GF-D8 (cell line): ENCODE measurements at places on chromosomes 2 and 18.

DNA sequence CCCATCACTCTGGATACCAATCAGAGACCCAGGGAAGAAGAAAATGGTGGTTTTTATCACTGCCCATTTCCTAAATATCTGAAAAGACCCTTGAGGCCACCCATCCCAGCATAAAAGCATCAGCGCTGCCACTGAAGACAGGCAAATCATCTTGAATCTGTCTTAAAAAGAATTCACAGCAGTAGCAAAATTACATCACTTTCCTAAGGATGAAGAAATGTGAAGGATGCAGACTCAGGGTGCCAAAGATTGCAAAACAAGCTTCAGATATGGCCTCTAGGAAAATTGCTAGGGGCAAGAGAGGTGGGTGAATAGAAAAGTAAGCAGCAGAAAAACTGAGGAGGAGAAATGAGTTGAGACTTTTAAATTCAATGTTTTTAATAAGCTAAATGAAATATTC lies 70.0 kb downstream of the SLC25A12 start:
- peak; percentile 50 for DNase-seq

DNA sequence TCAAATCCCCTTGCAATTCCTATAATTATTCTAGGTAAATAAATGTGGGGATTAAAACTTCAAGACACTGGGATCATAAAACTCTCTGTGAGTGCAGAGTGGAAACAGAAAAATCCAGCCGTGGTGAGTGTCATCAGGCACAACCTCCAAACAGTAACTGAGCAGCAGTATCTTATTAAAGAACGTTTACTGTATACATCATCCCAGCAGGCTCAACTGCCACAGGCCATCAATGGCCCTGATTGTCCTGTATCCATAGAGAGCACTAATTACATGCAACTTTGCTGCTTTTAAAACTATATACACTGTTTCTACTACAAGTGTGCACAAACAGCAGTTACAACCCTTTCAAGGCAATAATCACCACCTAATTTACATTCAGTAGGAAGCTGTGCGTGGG lies 23.9 kb downstream of the GAREM1 start:
- no peak for DNase-seq

GRCh38 chr2:158501301-158501700 lies 44.5 kb downstream of the PKP4 start:
- DNase-seq = no peak

GRCh38 chr2:31523871-31524492 lies 56.8 kb downstream of the SRD5A2 start:
- no peak for DNase-seq

DNA sequence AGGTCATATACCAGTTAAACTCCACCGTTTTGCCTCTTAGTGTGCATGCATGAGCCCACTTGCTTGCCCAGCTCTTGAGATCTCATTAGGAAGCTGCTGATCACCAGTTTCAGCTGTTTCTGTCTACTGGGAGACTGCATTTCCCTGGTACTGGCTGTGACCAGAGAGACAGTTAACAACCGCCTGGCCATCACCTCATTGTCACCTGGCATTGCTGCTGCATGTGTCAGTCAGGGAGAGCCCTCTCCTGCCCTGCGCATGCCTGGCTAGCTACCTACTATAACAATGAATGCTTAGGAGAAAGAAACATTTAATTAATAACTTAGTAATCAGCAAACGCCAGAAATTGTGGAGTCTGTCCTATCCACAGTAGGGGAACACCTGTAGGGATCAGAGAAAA lies 265.8 kb upstream of the CYRIA start:
- no peak for DNase-seq

- DNase-seq = no peak
Measured at GRCh38 chr2:239261356-239261755, 139.5 kb downstream of the HDAC4 start.

DNA sequence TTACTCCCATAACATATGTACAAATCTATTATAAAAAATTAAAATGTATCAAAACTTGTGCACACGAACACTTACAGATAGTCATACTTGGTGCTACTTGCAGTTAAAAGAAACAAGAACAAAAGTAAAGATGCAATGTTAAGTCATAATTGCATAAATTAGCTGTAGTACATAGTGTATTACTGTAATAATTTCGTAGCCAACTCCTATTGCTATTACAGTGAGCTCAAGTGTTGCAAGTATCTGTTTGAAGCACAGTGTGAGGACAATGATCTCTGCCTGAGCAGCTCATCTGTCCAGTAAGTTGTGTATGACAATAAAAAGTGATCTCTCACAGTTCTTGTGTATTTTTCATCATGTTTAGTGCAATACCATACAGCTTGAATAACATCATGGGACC lies 7.5 kb upstream of the SERPINB13 start:
- DNase-seq = no peak

GRCh38 chr2:44974064-44974715 lies 32.7 kb downstream of the SIX3 start:
- DNase-seq = peak; percentile 11

GRCh38 chr18:23765931-23766330 lies 76.7 kb downstream of the LAMA3 start:
- DNase-seq = no peak

DNA sequence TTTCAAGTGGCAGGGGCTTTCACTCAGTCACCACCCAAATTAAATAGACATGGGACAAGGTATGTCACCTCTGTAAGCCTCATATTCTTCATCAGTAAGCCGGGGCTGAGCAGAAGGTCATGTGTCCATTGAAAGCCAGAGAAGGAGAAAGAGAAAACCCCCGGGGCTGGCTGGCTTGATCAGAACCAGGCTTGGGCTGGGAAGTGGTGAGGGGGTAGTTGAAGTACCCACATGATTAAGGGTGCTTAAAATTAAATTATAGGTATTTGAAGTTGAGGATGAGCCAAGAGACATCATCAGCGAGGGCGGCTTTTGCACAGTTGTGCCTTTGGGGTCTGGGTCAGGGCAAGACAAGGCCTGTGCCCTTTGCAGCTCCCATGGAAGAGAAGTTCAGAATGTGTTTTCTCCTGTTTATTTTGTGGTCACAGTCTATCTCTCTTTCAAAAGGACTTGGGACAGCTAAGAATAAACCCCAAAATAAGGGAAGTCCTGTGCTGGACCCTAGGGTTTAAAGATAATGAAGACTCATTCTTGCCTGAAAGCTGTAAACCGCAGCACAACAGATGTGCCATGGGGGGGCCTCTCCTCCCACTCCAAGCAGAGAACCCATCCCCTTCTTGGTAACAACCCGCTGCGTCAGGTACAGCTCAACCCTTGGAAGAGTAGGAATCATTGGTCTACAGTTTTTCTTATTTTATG lies 10.7 kb downstream of the DBI start:
- peak; percentile 83 for DNase-seq

- DNase-seq = no peak
Measured at GRCh38 chr2:220473611-220474010, 846.2 kb downstream of the SLC4A3 start.

GRCh38 chr2:6780765-6781274 lies 84.9 kb downstream of the CMPK2 start:
- no peak for DNase-seq

- no peak for DNase-seq
Measured at GRCh38 chr2:235495373-235496238, 1.8 kb downstream of the AGAP1 start.

- no peak for DNase-seq
Measured at GRCh38 chr2:168286535-168286934, 39.1 kb upstream of the STK39 start.

- DNase-seq = no peak
Measured at GRCh38 chr2:71512386-71512785, 59.0 kb downstream of the DYSF start.

DNA sequence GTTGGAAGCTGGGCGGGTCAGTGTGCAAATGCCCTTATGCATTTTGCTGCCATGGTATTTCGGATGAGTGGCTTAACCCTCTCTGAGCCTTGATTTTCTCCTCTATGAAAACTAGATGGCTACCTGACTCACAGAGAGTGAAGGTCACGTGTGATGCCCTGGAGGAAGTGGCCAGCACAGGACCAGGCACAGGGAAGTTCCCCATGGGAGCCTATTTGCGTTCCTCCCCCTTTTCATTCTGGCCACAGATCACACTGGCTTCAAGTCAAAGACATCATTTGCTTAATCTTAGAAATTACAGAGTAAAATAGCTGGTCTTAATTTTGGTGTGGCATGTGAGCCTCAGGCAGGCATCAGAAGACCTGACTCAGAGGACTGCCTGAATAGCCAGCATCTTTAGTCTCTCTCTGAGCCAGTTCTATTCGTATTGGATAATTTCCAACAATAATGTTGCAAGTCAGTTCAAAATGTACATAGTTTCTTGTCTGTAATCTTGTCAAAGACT lies 57.6 kb upstream of the CD302 start:
- DNase-seq = no peak

- DNase-seq = no peak
Measured at GRCh38 chr2:82994151-82994550, 1464.9 kb downstream of the SUCLG1 start.

DNA sequence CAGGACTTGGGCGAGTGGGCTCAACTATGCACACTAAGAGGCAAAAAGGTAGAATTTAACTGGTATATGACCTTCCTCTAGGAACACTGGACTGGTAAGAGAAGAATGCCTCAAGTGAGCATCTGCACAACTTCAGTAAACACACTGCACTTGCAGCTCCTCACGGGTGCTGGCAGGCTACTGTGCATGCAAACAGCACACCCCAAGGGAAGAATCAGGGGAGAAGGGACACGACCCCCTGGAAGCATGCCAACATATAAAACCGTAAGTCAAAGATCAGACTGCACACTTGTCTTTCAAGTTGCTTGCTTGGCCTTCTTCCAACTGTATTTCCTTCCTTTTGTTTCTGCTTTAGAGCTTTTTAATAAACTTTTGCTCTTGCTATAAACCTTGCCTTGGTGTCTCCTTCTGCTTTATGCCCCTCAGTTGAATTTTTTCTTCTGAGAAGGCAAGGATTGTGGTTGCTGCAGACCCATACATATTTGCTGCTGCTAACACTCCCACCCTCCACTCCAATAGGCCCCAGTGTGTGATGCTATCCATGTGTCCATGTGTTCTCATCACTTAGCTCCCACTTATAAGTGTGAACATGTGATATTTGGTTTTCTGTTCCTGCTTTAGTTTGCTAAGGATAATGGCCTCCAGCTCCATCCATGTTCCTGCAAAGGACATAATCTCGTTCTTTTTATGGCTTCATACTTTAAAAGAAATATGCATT lies 263.7 kb upstream of the SPOPL start:
- no peak for DNase-seq

GRCh38 chr18:42765302-42765701 lies 350.2 kb downstream of the RIT2 start:
- no peak for DNase-seq

DNA sequence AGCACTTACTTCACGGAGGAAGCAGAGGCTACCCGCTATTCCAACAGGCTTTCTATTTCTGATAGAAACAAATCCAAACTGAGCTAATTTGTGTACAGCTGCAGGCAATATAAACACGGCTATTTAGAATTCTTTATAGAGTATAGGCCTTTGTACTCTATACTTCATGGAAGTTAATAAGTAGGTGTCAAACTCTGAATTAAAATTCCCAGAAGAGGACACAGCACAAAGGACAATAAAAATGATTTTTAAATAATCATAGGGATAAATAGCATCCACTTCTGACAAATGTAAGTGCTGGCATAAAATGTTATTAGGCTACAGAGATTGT lies 261.5 kb downstream of the AFF3 start:
- DNase-seq = no peak

GRCh38 chr2:165219481-165219880 lies 15.6 kb upstream of the SCN3A start:
- DNase-seq = no peak

DNA sequence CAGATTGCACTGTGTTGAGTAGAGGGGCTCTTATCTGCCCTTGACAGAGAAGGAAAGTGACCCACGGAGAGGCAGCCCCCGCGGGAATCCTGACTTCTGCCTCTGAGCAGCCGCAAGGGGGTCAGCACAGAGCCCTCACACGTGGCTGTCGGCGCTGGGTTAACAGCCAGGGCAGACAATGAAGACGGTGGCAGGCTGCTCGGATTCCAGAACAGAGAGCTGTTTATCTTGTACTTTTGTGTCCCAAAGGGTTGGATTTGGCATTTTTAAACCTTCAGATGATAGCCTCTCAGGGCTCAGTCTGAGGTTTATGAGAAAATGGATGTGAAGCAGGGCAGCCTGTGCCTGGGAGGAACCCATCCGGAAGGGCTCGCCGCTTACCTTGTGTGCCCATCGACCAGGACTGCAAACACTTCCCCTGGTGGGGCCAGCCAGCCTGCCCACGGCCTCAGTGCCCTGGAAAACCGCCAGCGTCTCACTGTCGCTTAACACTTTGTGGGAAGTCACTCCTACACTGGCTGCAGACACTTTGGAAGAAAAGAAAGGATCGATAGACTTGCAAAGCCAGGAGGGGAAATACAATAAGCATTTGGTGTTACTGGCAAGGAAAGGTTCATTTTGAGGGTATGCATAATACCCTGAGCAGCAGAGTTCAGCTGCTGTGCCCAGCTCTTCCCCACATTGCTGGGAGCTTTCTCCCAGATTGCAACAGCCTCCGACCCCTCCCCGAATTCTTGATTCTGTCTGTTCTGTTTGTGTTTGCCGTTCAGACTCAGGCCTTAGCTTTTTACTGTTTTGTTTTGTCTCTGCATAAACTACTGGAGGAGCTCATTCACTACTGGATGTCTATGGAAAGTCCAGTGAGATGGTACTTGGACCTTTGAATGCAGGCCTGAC lies 325.3 kb upstream of the MYT1L start:
- DNase-seq = no peak

DNA sequence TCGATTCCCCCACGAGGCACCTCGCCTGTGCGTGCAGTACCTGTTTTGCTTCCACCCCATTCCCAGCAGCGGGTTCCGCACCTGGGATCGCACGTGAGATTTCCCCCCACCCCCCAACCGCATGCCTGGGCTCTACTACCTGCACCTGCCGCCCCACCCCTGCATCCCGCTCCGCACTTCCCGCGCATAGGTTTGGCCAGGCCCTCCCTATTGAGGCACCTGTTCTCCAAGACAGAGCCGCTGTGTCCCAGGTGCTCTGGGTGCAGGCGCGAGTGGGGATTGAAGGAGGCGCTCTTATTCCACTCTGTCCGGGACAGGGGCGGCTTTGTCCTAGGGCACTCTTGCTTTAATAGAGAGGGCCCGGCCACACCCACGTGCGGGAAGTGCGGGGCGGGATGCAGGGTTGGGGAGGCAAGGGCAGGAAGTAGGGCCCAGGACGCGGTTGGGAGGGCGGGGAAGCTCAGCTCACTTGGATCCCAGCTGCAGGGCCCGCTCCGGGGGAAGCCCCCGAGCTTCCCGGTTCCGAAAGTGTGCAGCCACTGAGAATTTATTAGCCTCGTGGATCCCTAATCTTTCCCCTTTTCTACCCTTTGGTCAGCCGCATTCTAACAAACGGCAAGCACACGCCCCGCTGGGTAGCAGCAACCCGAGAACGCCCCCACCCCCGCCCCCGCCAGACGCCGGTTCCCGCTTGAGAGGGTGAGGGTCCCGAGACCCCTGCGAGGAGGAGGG lies 670 bp upstream of the MOCOS start:
- DNase-seq = no peak
